ENCODE measurements at places on chromosomes 2 and 18. TPM values are rescaled to one million over a fixed set of nuclear protein-coding genes. Genes with fewer than 3 reads are reported as not detected.

DNA sequence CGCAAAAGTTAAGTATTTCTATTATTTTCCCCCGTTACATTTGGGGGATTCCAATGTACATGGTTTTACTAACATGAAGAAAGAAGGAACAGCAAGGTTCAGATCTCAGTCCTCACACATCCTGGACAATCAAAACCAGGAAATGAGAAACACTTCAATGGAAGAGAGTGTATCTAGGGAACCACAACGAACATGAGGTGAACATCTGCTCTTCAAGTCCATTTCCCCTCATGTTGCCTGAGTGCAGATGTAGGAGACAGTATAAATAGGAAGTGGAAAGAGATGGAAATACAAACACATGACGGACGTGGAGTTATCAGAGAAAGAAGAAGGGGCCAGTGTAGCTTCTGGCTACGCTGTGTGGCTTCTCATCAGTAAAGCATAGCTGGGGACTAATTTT, 52.6 kb downstream of the CHN1 start:
- DNase-seq = no peak

DNA sequence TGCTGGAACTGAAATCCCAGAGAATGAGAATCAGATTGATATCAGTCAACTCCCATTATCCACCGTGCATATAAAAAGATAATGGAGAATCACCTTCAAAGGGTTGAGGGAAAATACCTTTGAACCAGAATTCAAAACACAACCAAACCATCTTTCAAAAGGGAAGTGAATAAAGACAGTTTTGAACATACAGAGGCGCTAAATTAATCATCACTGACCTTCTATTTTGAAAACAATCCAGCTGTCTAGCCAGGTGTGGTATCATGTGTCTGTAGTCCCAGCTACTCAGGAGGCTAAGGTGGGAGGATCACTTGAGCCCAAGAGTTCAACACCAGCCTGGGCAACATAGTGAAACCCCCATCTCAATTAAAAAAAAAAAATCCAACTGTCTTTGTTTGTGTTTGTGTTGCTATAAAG, 63.6 kb downstream of the TRABD2A start:
- no peak for DNase-seq

Gene MYOM1
- 0.55 TPM for total RNA-seq

DNA sequence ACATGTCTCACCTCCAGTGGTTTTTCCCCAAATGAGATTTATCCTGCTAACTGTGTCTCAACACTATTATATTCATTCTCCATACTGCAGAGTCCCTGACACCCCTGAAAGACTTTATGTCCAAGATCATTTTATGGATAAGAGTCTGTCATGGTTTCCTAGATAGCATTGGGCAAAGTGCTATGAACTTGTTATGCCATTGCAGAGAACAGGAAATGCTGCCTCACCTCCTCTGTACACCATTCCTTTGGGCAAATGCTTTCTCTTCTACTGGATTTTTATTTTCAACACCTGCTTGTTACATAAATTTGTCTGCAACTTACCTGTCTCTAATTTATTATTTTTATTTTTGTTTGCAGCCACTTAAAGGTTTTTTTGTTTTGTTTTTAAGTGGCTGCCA, 652.5 kb upstream of the FAM98A start:
- DNase-seq = no peak

Gene HEATR5B
- 11.6 TPM for total RNA-seq

GRCh38 chr2:104049438-104049837, 804.5 kb upstream of the POU3F3 start:
- DNase-seq = no peak

Gene FAM237A
- total RNA-seq = not detected

DNA sequence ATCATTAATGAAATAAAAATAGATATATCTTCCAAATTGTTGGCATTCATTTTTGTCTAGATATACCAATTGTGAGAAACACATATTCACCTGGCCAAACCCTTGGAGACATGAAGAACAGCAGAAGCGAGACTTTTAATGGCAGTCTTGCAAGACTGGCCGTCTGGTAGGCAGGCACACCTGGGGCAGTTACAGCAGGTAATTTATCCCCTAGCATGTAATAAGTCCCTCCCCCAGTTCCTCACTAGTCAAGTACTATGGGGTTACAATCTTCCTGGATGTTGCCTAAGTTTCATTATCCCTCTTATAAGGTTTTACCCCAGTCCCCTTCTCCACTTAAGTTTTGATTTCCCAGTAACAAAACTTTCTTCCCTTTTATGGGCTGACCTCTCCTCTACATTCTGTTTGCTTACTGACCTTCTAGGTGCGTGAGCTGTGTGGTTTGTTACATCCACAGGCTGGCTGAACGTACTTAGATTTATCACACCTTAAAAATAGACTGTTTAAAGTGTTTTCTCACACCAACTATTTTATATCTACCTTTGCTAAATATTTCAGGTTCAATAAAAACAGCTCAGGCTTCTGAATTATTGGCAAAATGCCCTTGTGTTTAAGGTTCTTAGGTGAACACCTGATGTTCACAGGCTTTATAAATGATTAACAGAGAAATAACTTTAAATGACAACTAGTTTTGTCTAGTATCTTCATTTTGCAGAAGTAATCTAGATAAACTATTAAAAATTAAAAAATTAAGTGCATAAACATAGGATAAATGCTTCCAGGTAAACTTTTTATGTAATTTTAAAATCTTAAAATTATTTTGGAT, 365.0 kb upstream of the TFPI start:
- DNase-seq = no peak

- no peak for DNase-seq
These were observed 30.0 kb upstream of the ATG16L1 start for GRCh38 chr2:233221378-233222063.

- no peak for DNase-seq
These were observed 68.6 kb upstream of the BZW1 start for GRCh38 chr2:200743042-200743676.

- DNase-seq = no peak
These were observed 16.0 kb downstream of the CYTIP start for GRCh38 chr2:157427922-157428303.

GRCh38 chr2:28716265-28716865, 35.3 kb upstream of the PPP1CB start:
- DNase-seq = no peak

- DNase-seq = no peak
These were observed 81.6 kb downstream of the TWIST2 start for GRCh38 chr2:238929242-238930081.

Gene LINC00305
- total RNA-seq = not detected

DNA sequence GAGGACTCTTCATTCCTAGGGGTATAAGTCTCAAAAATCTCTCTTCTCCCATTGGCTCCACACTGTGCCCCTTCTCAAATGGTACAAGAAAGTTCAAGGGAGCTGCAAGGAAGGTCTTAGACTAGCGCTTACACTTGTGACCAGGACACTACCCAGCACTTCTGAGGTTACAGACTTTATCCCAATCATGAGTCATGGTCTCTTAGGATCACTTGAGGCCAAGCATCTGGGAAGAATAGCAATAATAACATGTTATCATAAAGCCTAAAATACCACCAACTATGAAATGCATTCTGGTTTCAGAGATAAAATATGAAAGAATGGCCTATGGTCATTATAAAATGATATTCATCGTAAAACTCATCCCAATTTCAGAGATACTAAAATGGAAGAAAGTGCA, 309.9 kb upstream of the PKDCC start:
- no peak for DNase-seq

- no peak for DNase-seq
These were observed 79.2 kb upstream of the PAPOLG start for GRCh38 chr2:60676706-60677330.

GRCh38 chr2:57878866-57879210, 167.8 kb upstream of the VRK2 start:
- no peak for DNase-seq

- peak; percentile 59 for DNase-seq
These were observed 80.9 kb upstream of the SMAD7 start for GRCh38 chr18:49031511-49032188.

DNA sequence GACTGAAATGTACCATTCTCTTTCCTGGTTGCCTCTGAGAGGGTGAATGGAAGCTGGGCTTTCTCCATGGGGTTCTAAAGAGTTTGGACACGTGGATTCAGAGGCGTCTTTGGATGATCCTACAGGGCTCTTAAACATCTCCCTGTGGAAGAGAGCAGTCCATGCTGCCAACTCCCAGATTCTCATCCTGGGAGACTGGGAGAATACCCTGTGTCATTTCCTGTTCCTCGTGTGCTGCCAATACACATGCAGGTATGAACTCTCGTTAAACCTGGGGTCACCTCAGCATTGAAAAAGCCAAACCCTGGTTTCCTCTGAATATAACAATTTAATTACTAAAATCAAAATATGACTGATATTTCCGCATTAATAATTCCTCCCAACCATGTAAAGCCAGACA, 73.3 kb upstream of the NT5C1B start:
- DNase-seq = no peak

GRCh38 chr2:203878063-203878462, 10.5 kb downstream of the CTLA4 start:
- DNase-seq = no peak

- DNase-seq = no peak
These were observed 13.4 kb downstream of the IL37 start for GRCh38 chr2:112924360-112924759.

All from H7 (cell line).